D341Med (cell line): ENCODE measurements at places on chromosomes 11 and 22.

GRCh38 chr22:47846206-47846605, 1083.8 kb downstream of the TBC1D22A start:
- DNase-seq: no peak

- no peak for DNase-seq
These were observed 18.3 kb downstream of the KMT5B start for GRCh38 chr11:68194675-68195294.

DNA sequence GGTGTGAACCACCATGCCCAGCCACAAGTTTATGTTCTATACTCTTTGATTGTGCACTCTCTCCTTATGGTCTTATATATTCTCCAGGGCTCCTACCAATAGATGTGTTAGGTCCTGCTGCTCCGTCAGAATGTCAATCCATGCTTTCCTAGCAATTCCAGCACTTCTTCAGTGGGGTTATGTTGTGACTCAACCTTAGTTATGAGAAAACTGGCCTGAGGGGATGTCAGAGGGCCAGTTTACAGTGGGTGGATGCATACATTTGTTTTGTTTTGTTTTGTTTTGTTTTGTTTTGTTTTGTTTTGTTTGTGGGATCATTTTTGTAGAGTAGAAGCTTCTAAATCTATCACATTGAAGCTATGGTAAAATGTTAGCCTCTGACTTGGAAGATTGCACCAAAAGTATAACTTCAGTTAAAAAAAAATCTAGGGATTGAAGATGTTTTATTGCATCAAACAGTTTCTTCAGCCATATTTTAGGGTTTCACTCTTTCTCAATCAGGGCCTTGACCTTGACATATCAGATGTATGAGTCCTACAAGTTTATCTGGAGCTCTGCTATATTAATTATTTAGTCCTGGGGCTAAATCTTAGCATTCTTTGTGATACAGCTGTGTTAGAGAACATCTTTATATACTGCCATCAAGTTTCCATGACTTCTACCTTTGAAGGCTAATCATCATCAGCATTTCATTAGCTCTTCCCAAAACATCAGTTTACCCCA, 191.6 kb upstream of the CNTN5 start:
- no peak for DNase-seq

DNA sequence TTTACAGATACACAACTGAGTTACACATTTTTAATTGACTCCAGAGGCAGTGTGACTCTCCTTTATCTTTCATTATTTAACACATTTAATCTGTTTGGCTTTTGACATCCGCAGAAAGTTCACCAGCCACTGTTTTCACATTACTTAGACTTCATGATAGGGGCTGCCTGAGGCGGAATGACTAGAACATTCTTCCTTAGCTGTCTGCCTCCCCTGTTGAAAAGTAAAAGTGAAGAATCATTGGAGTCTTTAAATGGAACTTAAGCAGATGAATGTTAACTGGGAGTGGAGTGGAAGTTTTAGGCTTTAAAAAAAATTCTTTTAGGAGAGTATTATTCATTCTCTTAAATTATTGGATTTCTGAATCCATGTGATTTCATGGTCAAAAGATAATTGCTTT, 229.2 kb upstream of the MTNR1B start:
- no peak for DNase-seq

GRCh38 chr11:97048481-97048880, 658.7 kb downstream of the JRKL start:
- DNase-seq: no peak

DNA sequence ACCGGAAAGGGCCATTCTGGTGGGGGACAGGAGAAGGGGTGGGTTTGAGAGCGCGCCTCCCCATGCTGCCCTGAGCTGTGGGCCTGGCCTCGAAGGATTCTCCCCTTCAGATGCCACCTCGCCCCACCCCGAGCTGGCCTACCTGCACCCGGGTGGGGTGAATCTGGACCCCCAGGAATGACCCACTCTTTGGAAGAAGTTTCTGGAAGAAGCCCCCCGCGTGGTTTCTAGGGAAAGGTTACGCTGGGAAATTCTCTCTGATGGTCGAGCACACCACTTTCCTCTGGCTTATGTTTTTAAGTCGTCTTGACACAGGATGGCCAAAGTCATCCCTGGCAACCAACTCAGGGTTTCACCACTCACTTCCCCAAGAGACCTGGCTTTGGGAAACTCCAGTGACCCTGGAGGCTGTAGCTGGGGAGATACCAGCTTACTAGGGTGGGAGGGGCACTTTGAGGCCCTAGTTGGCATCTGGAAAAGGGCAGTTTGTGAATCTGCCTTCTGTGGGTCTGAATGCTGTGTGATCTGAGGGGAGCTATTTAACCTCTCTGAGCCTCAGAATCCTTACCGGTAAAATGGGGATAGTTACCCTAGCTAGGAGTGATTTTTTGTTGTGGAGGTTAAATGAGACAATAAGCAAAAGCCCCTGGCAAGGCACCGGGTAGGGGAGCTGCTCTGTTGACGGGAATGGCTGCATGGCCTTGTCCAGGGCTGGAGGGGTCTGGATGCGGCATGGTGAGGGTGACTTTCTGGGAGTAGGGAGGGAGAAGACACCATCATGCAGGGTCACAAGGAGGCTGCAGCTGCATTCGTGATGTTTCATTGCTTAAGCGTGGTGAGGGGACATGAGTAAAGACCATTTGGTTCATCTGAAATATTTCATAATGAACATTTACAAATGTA, 45.3 kb upstream of the ACCSL start:
- peak; percentile 10 for DNase-seq

DNA sequence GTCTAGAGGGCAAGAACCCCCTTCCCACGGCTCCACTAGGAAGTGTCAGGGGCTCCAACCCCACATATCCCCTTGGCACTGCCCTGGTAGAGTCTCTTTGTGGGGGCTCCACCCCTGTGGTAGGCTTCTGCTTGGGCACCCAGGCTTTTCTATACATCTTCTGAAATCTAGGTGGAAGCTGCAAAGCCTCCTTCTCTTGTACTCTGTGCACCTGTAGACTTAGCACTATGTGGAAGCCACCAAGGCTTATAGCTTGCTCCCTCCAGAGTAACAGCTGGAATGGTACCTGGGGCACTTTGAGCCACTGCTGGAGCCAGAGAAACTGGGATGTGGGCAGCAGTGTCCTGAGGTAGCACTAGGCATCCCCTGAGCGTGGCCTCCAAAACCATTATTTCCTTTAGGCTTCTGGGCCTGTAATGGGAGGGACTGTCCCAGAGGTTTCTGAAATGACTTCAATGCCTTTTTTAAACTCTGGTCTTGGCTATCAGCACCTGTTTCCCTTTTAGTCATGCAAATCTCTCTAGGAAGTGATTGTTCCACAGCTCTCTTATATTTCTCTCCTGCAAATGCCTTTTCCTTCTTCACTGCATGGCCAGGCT, 68.4 kb downstream of the TRAF6 start:
- DNase-seq: no peak

DNA sequence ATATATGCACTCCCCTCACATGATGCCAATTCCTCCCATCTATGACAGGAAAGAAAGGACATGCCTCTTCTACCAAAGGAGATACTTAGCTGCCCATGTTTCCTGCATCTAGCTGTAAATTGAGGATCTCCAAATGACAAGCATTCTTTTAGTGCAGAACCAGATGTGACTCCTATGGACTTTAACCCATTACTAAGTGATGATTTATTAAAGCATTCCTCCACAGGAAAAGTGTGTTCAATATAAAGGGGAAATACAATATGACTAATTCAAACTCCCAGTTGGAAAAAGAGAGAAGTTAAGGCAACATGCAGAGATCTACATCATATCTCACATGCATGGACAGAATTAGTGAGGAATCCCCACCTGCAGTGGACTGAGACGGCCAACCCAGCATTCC, 221.3 kb downstream of the FAM76B start:
- no peak for DNase-seq

- no peak for DNase-seq
These were observed 7.7 kb downstream of the SLC37A2 start for GRCh38 chr11:125070699-125071254.

DNA sequence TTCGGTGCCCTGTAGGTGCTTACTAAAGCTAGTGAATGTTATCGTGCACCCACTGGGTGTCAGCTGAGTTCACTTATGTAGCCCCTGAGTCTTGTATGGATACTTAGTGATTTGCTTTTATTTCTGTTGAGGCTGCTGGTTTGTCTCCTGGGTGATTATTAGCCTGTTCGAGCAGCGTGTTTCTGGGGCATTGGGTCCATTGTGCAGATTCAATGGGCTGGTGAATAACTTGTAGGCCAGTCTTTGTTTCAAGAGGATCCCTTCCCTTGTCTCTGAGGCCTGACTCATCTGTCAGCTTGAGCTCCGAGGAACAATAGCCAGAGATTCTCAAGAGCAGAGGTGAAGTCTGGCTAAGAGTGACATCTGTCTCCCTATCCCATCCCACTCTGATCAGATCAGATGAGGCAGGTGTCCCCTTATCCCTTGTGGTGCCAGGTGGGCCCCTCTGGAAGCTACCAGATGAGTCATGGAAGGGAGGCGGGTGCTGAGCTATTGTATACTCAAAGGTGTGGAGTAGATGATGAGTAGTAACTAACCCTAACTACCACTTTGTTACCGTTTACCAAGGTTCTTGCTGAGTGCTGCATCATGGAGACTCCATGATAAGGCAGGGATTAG, 3.7 kb downstream of the MIAT start:
- DNase-seq: no peak

GRCh38 chr11:74007691-74008372, 1.1 kb downstream of the UCP3 start:
- no peak for DNase-seq

DNA sequence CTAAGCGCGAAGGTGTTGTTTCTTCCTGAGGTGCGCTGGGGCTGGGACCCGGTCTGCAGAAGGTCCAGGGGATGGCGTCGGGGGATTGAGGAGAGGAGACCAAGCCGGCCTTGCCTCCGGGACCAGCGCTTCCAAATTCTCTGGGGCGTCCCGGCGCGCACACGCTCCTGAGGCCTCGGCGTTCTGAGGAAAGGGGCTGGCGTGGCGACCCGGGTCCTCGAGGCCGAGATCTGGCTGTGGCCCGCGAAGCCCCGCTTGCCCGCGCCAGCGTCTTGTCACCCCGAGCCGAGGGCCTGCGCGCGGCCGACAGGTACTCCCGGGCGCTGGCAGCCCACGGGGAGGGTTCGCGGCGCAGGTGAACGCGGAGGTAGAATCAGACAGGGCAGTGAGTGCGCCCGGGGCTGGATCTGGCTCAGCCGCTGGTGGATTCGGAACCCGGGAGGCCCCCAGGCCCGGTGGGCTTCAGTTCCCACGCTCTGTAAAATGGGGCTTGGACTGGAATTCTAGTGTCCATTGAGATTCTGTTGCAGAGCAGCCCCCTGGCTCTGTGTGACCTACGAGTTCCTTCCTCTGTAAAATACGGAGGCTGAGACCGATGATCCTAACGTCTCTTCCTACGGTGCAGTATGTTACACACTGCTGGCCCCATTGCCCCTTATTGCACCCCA, 14.7 kb downstream of the SSH3 start:
- no peak for DNase-seq

DNA sequence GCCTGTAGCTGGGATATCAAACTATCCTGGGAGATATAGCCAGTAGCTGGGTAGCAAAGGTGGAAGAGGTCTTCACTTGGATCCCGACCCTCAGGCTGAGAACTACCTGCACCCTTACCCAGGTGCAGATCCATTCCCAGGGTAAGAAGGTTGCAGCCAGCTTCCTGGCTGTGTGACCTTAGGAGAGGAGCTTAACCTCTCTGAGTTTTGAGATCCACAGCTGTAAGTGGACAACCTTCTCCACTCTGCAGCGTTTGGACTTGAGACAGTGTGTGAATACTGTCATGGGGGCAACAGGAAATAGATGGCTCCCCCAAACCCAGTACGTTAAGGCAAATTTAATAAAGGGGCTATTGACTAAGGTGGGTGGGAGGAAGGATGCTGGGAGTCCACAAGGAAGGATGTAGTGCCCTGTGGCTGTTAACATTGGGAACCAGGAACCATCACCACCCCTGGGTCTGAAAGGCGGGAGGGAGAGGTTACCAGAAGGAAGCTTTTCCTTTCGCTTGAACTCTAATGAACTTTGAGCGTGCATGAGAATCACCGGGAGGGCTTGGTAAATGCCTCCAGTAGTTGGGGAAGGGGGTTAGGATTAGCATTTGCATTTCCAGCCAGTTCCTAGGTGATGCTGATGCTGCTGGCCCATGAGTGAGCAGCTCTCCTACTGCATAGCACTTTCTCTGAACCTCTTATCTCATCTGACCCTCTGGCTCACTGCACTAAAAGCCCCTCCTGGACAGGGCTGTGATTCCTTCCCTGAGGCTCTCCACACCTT, 24.4 kb downstream of the SGSM1 start:
- no peak for DNase-seq

GRCh38 chr11:100445231-100445735, 241.8 kb upstream of the ARHGAP42 start:
- DNase-seq: no peak

DNA sequence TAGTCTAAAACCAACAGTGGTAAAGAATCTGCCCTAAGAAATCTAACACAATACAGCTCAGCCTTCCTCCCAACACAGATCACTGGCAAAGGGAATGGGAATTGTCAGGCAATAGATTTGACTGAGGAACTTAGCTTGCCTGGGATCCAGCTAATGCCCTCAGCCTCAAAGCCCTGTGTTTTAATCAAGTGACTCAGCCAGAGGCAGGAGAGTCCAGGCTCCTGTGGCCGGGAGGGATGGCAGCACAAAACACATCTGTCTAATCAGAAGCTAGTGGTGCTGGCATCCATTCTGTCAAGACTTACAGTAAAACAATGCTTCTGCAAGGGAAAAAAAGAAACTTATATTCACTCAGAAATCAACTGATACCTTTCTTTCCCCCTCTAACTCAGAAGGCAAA, 5.6 kb downstream of the SYTL2 start:
- no peak for DNase-seq

DNA sequence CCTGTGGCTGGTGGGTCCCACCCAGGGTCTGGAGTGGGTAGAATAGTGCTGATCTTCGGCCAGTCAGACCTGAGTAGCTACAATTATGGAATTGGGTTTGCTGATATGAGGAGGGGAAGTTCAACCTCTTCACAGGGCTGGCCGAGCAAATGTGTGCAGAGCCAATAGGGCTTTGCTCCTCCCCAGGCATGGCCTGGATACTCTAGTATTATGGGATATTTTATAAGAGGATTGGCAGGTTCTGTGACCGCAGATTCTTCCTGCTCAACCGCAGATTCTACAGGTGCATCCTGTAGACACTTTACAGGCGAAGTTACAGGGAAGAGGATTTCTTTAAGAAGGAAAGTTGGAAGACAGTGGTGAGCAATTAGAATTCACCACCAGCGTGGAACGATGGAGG, 44.3 kb downstream of the TBC1D22A start:
- DNase-seq: no peak

- DNase-seq: no peak
These were observed 81.6 kb downstream of the ZC3H12C start for GRCh38 chr11:110174645-110175310.

DNA sequence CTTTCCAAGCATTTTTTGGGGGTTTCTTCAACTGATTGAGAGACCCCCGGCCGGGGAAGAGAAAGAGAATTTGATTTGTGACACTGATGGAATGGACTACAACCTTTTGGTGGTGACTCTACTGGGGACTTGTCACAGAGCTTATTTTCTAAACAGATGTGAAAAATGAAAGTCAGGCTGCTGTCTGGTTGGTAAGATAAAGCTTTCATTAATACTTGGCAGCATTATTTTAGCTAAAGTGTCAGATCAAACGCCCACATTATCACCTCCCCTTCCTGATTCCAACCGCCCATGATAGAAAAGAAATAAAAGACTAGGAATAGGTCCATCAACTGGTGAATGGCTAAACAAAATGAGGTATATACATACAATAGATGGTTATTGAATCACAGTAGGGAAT, 45.6 kb upstream of the EHF start:
- no peak for DNase-seq
